ENCODE measurements at places on chromosomes 5 and 9.

DNA sequence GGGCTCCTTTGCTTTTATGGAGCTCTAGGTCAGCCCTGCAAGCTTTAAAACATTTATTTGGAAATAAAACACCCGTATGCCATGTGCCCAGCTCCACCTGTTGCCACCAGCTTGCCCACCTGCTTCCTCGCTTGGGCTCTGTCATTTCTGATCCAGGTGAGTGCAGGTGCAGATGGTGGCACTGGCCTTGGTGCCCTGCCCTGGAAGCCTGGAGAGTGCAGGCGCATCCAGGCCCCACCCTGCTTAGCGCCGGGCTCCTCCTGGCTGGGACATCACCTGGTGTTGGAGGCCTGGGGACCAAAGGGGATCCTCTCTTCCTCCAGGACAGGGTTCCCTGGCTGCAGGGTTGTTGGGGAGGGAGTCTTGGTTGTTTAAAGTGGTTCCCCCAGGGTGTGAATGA lies 35.8 kb downstream of the WNK2 start:
- no peak overlapping the region for H3K27ac ChIP-seq
- H3K27me3 ChIP-seq = no peaks in the 10 kb centered on the region

GRCh38 chr9:6902423-6902822 lies 144.7 kb downstream of the KDM4C start:
- peaks cover 13% of the 10 kb centered on the region for H3K4me1 ChIP-seq
- H3K36me3 ChIP-seq = no peaks in the 10 kb centered on the region
- no peak overlapping the region for H3K27ac ChIP-seq
- no peak for DNase-seq

DNA sequence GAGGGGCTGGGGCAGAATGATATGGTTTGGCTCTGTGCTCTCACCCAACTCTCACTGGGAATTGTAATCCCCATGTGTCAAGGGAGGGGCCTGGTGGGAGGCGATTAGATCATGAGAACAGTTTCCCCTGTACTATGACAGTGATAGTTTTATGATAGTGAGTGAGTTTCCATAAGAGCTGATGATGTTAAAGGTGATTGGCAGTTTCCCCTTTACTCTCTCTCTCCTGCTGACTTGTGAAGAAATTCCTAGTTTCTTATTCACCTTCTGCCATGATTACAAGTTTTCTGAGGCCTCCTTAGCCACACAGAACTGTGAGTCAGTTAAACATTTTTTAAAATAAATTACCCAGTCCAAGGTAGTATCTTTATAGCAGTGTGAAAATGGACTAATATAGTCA lies 120.4 kb upstream of the CDH9 start:
- no peak for DNase-seq
- H3K4me3 ChIP-seq = no peak overlapping the region
- H3K4me1 ChIP-seq = peaks cover 7% of the 10 kb centered on the region
- peaks cover 27% of the 10 kb centered on the region for H3K36me3 ChIP-seq

- peak overlapping the region; percentile 98 for H3K4me3 ChIP-seq
- peaks cover 59% of the 10 kb centered on the region for H3K4me1 ChIP-seq
- no peaks in the 10 kb centered on the region for H3K27me3 ChIP-seq
- peak overlapping the region; percentile 98 for H3K27ac ChIP-seq
- no peaks in the 10 kb centered on the region for H3K36me3 ChIP-seq
- no peak for DNase-seq
Measured at GRCh38 chr5:141877356-141878185, 639 bp downstream of the PCDH1 start.

DNA sequence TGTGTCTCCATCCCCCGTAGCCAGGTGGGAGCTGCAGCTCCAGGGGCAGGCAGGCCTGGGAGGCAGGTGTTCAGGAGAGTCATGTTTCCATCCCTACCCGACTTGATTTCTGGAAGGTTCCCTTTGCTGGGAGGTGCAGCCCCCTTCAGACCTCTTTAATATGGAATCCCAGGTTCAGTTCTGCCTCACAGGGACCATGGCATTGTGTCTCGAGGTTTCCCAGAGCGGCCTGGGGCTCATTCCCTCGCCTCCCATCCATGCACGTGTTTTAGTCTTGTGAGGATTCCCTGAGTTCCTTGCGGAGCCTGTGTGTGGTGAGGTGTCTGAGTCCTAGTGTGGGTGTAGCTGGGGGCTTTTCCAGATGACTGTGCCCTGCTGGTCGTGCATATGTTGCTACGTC lies 16.5 kb upstream of the AHRR start:
- no peaks in the 10 kb centered on the region for H3K27me3 ChIP-seq
- no peaks in the 10 kb centered on the region for H3K36me3 ChIP-seq
- no peak for DNase-seq
- no peak overlapping the region for H3K4me3 ChIP-seq
- no peaks in the 10 kb centered on the region for H3K4me1 ChIP-seq

- no peaks in the 10 kb centered on the region for H3K4me1 ChIP-seq
- no peak overlapping the region for H3K4me3 ChIP-seq
- no peak overlapping the region for H3K27ac ChIP-seq
- no peaks in the 10 kb centered on the region for H3K36me3 ChIP-seq
- no peaks in the 10 kb centered on the region for H3K27me3 ChIP-seq
Measured at GRCh38 chr9:13992138-13993088, 321.5 kb downstream of the NFIB start.

GRCh38 chr5:157924931-157925729 lies 66.2 kb upstream of the CLINT1 start:
- no peak overlapping the region for H3K27ac ChIP-seq
- H3K4me1 ChIP-seq = peaks cover 47% of the 10 kb centered on the region
- no peaks in the 10 kb centered on the region for H3K27me3 ChIP-seq
- H3K4me3 ChIP-seq = no peak overlapping the region

GRCh38 chr5:56148453-56148971 lies 84.6 kb downstream of the ANKRD55 start:
- H3K36me3 ChIP-seq = no peaks in the 10 kb centered on the region
- H3K27me3 ChIP-seq = no peaks in the 10 kb centered on the region
- no peaks in the 10 kb centered on the region for H3K4me1 ChIP-seq
- no peak for DNase-seq
- no peak overlapping the region for H3K27ac ChIP-seq

Data from GM23338 (cell line).